Activated CD4-positive, alpha-beta T cell treated with anti-CD3 and anti-CD28 coated beads, Interleukin-2, amount 10 ng/mL, durations not matched to agents 24 days and 14 days (primary cell): ENCODE measurements at places on chromosomes 12 and 14.

- peak; percentile 93 for DNase-seq
These were observed 27.8 kb upstream of the GPR132 start for GRCh38 chr14:105093038-105093430.

DNA sequence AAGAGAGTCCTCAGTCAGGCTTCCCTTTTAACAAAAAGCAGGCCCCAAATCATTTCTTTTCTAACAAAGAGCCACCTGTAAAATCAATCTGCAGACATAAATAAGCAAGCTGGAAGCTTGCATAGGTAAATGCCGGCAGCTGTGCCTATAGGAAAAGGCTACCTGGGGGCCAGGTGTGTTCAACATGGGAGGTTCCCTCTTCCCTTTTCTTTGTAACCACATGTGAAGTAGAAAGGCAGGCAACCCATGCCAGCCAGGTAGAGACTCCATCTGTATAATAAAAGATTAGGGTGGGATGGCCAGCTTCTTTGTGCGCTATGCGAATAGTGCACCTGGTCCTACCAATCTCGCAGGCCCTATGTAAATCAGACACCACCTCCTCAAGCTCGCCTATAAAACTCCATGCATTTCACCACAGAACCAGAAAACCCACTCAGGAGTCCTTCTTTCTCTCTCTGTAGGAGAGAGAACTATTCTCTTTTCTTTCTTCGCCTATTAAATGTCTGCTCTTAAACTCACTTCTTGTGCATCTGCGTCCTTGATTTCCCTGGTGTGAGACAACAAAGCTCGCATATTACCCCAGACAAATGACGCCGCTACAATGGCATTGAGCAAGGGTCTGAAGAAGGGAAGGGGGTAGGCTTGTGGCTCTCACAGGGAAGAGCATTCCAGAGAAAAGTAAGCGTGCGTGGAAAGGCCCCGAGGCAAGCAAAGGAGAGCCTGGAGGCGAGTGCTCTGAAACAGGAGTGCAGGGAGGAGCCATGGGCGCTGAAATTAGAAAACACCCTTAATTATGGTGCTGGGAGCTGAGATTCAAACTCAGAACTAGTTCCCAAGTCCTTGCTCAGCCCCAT, 67.2 kb downstream of the TTC9 start:
- no peak for DNase-seq

- DNase-seq, result no peak
These were observed 3.9 kb upstream of the GPX2 start for GRCh38 chr14:64946310-64947045.

DNA sequence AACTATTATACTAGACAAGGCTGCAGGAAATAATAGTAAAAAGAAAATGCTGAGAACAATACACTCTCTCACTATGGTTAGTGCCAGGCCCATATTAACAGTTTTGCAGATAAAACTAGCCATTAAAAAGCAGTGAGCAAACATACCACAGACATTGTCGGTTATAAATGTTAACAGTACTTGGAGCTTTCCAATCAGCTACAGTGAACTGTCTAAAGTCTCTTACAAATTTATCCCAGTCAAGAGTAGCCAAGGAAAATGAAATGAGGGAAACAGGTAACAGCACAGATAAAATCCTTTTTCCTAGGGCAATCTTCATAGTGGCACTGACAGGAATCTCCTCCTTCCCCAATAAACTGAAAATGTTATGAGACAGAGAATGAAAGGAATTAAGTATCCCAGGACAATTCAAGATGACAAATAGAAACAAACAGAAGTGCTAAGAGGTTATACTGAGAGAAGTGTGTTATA, 30.8 kb downstream of the PAWR start:
- no peak for DNase-seq

- peak; percentile 89 for DNase-seq
These were observed 21.6 kb downstream of the SPATS2 start for GRCh38 chr12:49388682-49389386.

- peak; percentile 85 for DNase-seq
These were observed 27.6 kb downstream of the BHLHE41 start for GRCh38 chr12:26097046-26097878.

GRCh38 chr12:71295953-71296352, 138.2 kb upstream of the TSPAN8 start:
- DNase-seq, result no peak

GRCh38 chr14:55571125-55571889, 8.7 kb upstream of the KTN1 start:
- no peak for DNase-seq

- no peak for DNase-seq
These were observed 3.0 kb downstream of the IL22 start for GRCh38 chr12:68250454-68250853.

- no peak for DNase-seq
These were observed 1.2 kb downstream of the ANKRD9 start for GRCh38 chr14:102508410-102508773.

DNA sequence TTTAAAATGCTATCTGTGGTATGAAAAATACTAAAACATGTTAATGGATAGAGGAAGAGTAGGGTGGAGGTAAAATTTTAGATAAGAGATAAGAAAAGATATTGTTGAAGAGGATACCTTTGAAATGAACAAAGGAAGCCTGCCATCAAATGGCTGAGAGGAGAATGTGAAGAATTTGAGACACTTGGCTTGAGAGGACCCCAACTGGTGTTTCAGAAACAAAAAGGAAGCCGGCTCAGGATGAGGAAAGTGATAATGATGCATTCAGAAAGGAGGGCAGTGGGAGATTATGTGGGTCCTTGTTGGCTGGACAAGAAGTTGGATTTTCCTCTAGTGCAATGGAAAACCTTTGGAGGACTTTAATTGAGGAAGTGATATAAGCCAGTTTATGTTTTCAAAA, 264.4 kb downstream of the DUSP6 start:
- no peak for DNase-seq

GRCh38 chr12:41362510-41362909, 174.4 kb downstream of the PDZRN4 start:
- no peak for DNase-seq

- peak; percentile 74 for DNase-seq
These were observed 903 bp upstream of the NT5DC3 start for GRCh38 chr12:103841690-103842584.

- DNase-seq, result no peak
These were observed 90.3 kb downstream of the ZFP36L1 start for GRCh38 chr14:68702578-68702977.
